Fibroblast of skin of abdomen (primary cell): ENCODE measurements at places on chromosomes 12 and 14.

DNA sequence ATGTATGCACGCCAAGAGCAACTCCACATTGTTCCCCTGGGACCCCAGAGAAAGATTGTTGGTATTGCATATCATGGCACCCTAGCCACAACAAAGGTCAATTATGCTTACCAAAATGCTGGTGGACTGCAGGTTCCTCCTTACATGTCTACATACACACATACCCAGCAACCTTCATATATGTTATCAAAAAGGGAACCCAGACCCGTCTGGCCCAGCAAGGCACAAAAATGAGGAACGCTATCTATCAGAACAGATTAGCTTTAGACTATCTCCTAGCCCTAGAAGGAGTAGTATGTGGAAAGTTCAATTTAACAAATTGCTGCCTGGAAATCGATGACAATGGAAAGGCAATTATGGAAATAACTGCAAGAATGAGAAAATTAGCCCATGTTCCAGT lies 61.5 kb downstream of the DHRS2 start:
- no peak for DNase-seq

GRCh38 chr12:116164250-116165035 lies 113.0 kb downstream of the MED13L start:
- no peak for DNase-seq

DNA sequence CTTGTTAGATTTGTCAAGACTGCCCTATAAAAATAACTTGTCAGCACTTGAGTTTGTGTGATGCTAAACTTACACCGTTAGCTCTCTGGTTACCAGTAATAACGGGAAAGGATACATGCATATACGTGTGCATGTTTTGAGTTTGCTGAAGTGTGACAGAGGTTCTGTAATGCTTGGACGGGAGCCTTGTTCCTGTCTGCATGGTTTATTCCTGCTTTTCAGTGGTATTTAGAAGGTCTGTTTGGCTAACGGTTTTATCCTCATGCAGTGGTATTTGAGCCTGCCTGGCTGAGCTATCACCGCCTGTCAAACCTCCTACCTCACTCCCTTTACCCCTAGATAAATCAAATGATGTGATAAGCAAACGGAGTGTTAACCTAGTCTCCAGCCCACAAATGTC lies 305.6 kb downstream of the GALC start:
- DNase-seq, result peak; percentile 70

GRCh38 chr14:76720382-76720813 lies 40.9 kb upstream of the VASH1 start:
- peak; percentile 43 for DNase-seq

- peak; percentile 32 for DNase-seq
These were observed 293.2 kb downstream of the PAWR start for GRCh38 chr12:79397609-79398008.

GRCh38 chr12:64008596-64008995 lies 164.1 kb downstream of the SRGAP1 start:
- no peak for DNase-seq

DNA sequence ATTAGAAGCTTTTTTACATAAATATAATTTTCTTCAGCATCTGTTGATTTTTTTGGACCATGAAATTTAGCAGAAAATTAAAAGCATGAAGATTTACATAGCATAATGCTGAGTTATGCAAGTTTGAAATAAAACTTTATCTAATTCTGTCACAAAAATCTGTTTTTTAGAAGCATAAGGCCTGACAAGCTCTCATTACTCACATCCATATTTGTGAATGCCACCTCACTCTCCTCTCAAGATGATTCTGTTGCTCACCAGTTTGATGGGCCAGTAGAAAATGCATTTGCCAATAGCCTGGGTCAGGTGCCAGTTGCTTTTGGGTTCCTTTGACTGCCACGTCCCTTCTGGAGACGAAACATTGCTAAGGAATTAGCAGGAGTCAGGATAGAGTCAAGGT lies 181.5 kb upstream of the ATP2B1 start:
- DNase-seq, result no peak

DNA sequence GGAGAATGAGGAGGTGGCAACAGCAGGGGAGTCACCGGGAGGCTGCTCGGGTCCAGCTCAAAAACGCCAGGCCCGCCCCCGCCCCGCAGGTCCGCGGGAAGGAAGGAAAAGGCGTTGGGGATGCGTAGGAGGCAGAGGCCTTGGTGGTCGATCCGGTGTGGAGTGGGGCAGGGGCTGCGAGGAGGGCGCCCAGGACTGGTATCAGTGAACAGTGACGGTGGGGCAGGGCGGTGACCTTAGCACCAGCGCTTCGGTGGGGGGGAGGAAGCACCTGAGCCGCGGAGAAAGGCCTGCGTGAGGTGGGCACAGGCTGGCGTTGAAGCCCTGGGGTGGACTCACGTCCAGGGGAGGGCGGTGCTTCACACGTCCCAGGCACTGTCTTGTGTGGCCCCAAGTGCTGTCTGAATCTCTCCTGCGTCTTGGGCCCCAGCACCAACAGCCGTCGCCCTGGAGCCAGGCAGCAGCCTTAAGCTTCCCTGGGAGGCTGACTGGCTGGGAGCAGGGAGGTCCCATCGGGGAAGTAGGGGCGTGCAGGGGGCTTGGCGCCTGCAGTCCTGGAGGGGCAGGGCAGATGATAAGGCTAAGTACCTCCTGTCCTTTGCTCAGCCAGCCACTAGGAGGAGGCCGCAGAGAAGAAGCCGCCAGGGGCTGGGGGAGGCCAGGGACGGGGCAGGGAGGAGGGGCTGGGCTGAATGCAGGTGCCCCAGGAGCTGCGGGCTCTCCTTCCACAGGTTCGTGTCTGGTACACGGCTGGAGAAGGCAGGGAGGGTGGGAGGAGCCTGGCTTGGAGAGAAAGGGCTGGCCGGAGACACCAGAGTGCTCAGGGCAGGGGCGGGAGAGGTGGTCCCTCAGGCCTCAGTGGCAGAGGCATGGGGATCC lies 26.5 kb downstream of the ZBTB42 start:
- peak; percentile 37 for DNase-seq

- no peak for DNase-seq
These were observed 128.9 kb downstream of the FOXA1 start for GRCh38 chr14:37466003-37466622.

GRCh38 chr12:118590406-118591150 lies 214.2 kb downstream of the SUDS3 start:
- DNase-seq, result no peak

DNA sequence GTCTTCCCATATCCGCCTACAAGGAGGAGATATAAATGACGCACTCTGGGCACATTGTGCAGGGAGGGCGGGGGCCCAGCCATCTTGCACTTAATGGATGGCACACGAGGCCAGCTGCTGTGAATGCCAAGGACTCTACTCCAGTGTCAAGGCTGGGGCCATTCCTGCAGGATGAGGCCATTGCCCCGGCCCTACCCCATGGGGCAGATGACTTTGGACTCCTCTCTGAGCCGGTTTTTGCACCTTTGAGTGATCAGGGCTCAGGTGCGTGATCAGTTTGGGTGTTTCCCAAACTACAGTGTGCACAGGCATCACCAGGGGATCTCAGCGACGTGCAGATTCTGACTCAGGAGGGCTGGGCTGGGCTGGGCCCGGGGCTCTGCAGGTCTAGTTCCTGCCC lies 16.1 kb downstream of the MMAB start:
- DNase-seq, result no peak

DNA sequence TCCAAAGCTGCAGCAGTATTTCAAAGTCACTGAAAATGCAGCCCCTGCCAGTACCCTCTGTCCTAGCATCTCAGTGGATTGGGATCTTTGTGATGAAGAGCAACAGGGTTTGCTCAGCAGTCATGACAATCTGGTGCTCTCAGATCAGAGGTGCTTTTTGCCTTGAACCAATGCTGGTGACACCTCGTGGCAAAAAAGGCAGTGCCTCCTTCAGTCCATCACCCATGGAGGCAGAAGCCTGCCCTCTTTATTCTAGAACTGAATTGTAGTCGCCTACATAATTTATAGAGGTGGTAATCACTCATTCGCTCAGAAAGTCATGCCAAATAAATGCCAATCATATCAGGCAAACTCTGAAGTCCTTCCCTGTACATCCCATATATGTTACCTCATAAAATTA lies 126.0 kb upstream of the VRK1 start:
- no peak for DNase-seq

- no peak for DNase-seq
These were observed 10.8 kb upstream of the GPRC5A start for GRCh38 chr12:12880537-12880936.

DNA sequence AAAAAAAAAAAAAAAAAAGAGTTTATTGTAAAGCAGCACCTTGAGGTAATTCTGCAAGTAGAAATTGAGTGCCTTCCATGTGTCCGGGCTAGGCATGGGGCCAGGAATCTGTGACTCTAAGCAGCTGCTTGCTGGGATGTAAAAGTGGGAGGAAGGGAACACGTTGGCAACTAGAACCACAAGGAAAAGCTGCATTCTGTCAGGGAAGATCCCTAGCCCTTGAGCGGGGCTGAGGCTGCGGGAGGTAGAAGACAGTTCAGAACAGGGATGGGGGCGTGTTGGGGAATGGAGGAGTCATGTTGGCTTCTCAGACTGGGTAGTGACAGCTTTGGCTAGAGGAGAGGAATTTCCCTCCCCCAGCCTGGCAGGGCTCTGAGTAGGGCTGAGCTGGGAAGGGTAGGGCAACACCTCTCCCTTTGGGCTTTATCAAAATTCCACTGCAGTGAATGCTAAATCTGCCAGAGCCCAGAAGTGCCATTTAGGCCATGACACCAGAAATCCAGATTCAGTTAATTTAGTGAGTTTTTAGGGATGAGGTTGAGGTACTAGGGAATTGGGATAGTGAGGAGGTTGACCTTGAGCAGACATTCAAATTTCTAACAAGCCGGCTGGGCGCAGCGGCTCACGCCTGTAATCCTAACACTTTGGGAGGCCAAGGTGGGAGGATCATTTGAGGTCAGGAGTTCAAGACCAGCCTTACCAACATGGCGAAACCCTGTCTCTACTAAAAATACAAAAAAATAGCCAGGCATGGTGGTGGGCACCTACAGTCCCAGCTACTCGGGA lies 3.4 kb upstream of the TRAFD1 start:
- DNase-seq, result peak; percentile 81
